ENCODE measurements at places on chromosomes 2 and 18. TPM values are rescaled to one million over a fixed set of nuclear protein-coding genes. Genes with fewer than 3 reads are reported as not detected.

The C18orf54 gene
- total RNA-seq: 1.7 TPM

The HOXD4 gene
- 4.9 TPM for total RNA-seq

The FAM110C gene
- 27.3 TPM for total RNA-seq

The TNFRSF11A gene
- total RNA-seq: 3.9 TPM

The ATP8B1 gene
- total RNA-seq: 41.5 TPM

The UBR3 gene
- total RNA-seq: 59.2 TPM

- DNase-seq: no peak
Observed at GRCh38 chr2:165277295-165277694, 38.1 kb downstream of the SCN2A start.

DNA sequence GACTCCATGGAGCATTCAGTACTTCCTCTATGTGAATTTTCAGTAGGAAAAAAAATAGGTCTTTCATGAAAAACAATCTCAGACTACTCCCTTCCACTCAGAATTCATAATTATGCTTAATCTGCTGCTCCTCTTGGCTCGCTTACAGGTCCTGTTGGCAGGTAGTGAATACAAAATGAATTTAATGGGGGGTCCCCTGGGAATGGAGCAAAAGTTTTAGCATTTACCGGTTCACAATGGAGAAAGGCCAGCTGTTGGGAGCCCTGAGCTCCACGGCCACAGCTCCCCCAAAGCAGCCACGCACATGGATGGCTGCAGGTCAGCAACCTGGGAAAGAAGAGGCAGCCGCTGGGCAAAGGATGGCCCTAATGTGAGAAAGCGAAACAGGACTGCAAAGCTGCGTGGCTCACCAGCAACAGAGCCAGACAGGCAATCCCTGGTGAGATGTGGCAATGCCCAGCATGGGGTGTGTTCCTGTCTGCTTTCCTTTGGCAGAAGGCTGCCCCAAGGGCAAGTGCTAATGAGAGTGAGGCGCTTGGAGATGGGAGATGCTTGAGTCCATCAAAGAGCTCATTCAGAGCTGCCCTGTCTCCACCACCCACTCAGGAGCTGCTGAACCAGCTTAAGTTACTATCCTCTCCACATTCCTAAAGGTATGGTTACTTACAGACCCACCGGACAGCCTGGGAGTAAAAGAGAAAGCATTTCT is 447.4 kb downstream of the EPHA4 start:
- DNase-seq: no peak

- DNase-seq: no peak
Observed at GRCh38 chr2:164655750-164656149, 34.5 kb upstream of the GRB14 start.

DNA sequence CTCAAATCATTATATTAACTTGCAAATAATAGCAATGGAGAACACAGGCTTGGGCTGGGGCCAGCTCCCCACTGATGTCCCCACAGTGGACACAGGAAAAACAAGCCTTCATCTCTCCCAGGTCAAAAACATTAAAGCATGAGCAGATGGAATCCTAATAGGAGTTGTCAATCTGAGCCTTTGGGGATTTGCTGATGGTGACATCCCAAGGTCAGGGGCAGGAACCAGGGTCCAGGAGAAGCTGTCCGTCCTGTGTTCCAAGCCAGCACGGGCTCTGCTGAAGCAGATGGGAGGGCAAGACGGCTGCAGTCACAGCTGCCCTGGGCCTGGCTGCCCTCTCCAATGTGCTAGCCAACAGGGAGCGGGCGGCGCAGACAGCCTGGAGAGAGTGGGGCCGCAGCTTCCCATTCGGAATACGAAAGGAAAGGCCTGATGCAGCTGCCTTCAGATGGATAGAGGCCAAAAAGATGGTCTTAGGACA is 135.5 kb downstream of the NDUFA10 start:
- DNase-seq: no peak

DNA sequence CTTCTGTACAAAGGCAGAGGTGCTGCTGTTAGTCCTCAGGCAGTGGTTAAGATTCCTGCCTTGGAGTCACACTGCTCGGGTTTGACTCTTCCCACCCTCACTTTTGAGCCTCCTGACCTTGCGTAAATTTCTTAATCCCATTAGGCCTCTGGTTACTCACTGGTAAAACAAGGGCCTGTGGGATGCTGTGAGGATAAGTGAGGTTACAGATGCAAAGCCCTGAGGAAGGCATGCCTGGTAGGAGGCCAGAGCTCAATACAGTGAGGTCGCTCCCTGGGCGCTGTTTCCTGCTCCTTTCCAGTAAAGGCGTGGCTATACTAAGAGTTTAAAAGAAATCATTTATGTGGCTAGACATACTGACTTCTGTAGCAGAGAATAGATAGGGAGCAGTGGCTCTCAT is 127.5 kb upstream of the TMEM200C start:
- DNase-seq: no peak

- DNase-seq: no peak
Observed at GRCh38 chr2:36486521-36487044, 111.4 kb downstream of the FEZ2 start.

- no peak for DNase-seq
Observed at GRCh38 chr2:217396165-217396564, 536.3 kb upstream of the TNP1 start.

- DNase-seq: no peak
Observed at GRCh38 chr2:219081096-219081495, 20.4 kb upstream of the IHH start.

DNA sequence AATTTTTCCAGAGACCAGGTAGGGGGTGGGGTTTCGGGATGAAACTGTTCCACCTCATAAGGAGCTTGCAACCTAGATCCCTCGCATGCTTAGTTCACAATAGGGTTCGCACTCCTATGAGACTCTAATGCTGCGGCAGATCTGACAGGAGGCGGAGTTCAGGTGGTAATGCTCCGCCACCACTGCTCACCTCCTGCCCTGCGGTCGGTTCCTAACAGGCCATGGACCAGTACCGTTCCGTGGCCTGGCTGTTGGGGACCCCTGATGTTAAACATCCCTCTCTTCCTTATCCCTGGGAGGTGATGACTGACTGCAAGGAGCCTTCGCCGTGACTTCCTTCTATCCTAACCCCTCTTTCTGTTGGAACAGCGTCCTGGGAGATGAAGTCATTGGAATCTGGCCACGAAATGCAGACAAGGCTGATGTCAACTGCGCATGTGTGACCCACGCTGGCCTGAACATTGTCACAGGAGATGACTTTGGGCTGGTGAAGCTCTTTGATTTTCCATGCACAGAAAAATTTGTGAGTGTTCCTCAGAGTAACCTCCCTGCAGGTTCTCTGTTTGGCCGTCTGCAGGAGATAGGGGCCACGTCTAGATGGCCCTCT is 82.4 kb downstream of the RTN4 start:
- no peak for DNase-seq

- no peak for DNase-seq
Observed at GRCh38 chr2:144659731-144660275, 139.9 kb upstream of the ZEB2 start.

All from vagina (tissue), 2 donors.